ENCODE measurements at places on chromosomes 13 and 19.

- DNase-seq: no peak
Measured at GRCh38 chr13:106533943-106534638, 1.4 kb downstream of the EFNB2 start.

DNA sequence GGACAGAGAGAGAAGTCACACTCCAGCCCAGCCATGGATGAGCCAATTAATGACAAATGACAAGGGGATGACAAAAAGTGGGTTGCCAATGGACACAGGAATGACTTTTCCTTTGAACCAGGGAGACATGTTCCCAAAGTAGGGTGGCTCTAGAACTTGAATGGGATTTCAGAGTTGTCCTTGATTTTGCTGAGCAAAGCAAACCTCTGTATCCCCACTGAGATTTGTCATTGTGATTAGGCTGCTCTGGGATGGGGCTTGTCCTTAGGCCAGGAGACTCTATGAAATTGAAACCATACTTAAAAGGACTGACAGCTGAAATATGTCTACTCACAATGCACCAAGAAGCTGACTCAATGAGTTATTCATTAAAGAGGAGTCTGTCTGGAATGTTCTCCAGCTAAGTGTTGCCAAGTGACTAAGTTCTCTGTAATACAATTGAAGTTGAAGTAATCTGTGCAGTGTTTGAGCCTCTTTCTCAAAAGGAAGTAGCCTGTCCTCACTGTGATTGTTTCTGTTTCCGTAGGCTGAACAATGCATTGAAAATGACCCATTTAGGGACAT lies 69.0 kb upstream of the PCDH9 start:
- DNase-seq: no peak

DNA sequence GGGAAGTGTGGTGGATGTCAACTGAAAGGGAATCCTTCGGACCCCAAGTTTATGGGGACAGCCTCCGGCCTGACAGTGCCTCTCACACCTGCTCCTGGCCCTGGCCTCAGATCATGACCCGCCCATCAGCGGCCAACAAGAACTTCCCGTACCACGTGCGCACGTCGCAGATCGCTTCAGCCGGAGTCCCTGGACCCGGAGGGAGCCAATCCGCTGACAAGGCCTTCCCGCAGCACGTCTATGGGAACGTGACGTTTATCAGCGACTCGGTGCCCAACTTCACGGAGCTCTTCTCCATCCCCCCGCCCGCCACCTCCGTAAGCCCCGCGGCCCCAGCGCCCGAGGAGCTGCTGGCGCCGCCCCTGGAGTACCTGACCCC lies 2.0 kb upstream of the MEGF8 start:
- no peak for DNase-seq

GRCh38 chr13:19618977-19619376 lies 14.5 kb upstream of the MPHOSPH8 start:
- no peak for DNase-seq

GRCh38 chr19:31502536-31503170 lies 153.4 kb upstream of the TSHZ3 start:
- no peak for DNase-seq

DNA sequence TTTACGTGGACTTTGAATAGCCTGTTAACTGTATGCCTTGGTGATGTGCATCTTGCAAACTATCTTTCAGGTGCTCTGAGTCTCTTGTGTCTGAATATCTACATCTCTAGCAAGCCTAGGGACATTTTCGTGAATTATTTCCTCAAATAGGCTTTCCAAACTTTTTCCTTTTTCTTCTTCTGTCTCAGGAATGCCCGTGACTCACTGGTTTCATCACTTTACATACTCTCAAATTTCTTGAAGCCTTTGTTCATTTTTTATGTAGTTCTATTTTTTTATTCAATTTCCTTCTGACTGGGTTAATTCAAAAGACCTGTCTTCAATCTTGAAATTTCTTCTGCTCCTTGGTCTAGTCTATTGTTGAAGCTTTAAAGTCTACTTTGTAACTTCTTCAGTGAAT lies 332.2 kb downstream of the OXGR1 start:
- DNase-seq: no peak

DNA sequence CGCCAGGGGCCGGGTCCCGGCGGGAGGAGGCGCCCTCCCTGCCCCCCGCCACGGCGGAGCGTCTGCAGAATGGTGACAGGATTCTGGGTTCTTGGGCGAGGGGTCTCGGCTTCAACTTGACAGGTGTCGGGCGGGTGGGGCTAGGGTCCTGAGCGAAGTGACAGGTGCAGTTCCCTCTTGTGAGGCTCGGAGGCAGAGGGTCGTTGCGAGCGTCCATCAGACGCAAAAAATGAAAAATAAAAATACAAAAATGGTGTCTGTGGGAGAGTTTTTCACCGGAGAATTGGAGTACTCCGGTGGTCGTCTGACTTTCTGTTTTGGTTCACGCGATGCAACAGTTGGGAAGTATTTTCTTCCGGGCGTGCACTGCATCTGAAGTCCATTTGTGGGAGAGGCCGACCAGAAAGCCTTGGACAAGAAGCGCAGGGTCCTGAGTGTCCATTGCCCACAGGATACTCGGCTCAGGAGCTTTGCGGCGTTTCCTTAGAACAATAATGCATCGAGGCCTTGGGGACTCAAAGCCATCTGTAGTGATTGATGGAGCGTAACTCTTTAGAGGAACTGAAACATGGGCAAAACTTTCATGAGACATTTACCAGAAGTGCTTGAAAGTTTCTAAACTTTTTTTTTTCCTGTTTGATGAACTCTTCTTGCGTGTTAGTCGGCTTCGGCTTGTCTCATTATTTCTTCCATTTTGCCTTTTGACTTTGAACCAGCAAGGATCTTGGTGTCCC lies 759 bp downstream of the RB1 start:
- no peak for DNase-seq

- DNase-seq: no peak
Measured at GRCh38 chr13:52353193-52353592, 52.8 kb downstream of the THSD1 start.
